ENCODE measurements at places on chromosomes 7 and 10.

DNA sequence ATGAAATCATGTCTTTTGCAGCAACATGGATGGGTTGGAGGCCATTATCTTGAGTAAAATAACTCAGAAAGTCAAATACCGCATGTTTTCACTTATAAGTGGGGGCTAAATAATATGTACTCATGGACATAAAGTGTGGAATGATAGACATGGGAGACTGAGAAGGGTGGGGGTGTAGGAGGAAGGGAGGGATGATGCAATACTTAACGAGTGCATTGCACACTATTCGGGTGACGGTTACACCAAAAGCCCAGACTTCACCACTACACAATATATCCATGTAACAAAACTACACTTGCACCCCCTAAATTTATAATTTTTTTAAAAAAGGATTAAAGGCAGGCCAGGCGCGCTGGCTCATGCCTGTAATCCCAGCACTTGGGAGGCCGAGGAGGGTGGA lies 13.6 kb downstream of the LGI1 start:
- DNase-seq, result no peak

GRCh38 chr10:108230478-108231170 lies 1066.1 kb upstream of the SORCS1 start:
- peak; percentile 22 for DNase-seq

- no peak for DNase-seq
Observed at GRCh38 chr7:88951826-88952225, 156.3 kb upstream of the TEX47 start.

- no peak for DNase-seq
Observed at GRCh38 chr7:71470830-71471229, 338.9 kb downstream of the GALNT17 start.

- no peak for DNase-seq
Observed at GRCh38 chr7:38307640-38308039, 34.2 kb upstream of the TARP start.

DNA sequence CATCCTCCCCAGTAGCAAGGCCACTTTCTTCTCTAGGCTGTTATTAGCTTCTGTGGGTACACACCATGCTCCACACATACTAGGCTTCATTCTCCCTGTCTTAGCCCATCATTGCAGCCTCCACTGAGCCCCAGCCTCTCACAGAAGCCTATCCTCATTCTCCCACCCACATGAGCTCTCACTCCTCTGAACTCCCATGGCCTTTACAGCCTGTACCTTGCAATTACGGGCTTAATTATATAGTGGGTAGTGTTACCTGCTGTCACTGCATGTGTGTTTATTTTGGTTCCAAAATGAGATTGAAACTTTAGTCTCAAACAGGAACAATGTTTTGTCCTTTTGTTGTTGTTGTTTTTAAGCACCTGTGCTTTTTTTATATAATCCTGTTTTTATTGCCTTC lies 460.0 kb downstream of the KCNMA1 start:
- no peak for DNase-seq

- no peak for DNase-seq
Observed at GRCh38 chr10:75723319-75723980, 292.0 kb downstream of the LRMDA start.

DNA sequence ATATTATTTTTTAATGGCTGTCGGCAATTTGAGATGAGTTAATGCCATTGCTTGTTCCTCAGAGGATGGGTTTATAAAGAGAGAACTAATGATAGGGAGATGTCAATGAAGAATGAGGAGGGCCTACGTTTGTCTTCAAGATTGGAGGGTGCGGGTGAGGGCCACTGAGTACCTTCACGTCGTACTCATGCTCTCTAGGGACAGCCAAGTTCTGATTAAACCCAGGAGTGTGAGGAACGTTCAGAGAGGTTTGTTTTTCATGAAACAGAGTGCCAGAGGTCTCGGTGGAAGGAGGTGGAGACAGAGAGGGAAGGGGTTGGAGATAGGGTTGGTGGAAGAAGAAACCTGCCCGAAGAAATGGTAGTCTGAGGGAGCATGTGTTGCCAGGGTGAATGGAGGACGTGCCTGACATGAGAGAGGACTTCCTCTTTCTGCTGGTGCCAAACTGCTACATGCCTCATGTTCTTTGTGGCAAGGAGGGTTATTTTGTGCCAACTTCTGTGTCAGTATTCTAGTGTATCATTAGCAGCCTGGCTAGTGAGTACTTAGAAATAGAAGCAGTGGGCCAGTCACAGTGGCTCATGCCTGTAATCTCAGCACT lies 8.9 kb downstream of the DHTKD1 start:
- no peak for DNase-seq

DNA sequence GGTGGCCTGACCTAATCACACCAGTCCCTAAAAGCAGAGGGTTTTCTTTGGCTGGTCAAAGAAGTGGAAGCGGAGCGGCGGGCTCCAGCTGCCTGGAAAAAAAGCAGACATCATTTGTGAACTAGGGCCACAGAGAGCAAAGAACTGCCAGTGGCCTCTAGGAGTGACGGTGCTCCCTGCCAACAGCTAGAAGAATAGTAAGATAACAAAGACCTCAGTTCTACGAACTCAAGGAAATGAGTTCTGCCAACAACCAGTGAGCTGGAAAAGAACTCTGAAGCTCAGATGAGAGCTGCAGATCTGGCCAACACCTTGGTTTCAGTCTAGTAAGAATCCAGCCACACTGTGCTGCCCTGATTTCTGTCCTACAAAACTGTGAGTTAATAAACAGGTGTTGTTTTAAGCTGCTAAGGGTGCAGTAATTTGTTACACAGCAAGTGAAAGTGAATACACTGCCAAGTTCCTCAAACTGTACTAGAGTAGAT lies 178.0 kb downstream of the SRPK2 start:
- DNase-seq, result no peak

- no peak for DNase-seq
Observed at GRCh38 chr7:106858618-106859532, 6.2 kb upstream of the PIK3CG start.

DNA sequence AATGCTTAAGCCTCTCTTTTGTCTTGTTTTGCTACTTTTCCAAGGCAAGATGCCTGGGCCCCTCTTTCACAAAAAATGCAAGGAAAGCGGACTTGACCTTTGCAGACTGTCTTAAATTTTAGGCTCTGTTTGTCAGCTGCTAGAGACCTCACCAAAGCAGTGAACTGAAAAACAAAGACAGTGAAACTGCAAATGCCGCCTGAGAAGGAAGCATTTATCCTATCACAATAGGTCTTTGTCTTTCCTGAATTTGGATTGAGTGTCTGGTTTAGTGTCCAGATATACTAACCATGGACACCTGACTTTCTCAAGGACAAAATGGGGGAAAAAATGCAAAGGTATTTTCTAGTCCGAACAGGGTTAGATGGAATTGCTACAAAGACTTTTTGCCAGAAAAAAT lies 256.9 kb downstream of the INHBA start:
- no peak for DNase-seq

DNA sequence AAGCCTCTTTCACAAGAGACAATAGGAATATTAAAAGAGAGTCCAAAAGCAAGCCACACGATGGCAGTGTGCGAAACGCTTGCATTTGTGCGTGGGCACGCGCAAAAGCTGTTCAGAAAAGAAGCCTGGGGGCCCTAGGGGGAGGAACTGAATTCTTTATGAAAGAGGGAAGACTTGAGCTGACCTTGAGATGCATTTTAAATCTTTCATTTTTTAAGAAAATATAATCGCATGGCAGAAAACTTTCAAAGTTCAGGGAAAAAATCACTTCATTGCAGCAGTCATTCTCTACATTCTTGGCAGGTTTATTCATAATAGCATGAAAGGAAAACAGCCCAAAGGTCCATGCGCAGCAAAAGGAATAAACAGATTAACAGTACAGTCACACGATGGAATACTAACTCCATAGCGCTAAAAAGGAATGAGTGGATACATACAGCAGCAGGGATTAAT lies 206.5 kb upstream of the PRKCQ start:
- peak; percentile 54 for DNase-seq

DNA sequence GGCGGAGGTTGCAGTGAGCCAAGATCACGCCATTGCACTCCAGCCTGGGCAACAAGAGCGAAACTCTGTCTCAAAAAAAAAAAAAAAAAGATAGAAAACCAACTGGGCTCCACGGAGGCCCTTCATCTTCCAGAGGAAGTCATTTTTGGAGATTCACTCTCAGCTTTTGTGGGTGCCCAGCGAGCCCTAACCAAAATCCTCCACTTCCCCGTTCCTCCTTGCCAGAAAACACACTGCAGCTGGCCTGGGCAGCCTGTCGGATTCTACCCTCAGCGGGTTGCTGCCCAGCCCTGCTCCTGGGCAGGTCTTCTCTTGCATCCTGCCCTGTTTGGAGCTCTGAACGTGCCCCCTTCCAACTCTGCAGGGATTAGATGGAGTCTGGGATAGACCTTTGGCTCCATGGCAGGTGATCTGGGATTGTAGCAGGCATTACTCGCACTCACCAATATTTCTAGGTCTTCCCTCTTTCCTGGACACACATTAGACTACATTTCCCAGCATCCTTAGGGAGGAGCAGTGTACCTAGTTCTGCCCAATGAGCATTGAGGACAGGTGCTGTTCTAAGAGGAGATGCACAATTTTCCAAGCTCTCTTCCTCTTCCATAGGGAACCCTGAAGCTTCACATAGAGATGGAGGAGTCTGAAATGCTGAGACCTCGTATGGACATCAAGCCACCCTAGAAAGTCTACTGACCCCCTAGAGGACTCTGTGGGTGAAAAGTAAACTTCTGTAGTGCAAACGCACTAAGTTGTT lies 4.6 kb downstream of the GRID2IP start:
- no peak for DNase-seq

DNA sequence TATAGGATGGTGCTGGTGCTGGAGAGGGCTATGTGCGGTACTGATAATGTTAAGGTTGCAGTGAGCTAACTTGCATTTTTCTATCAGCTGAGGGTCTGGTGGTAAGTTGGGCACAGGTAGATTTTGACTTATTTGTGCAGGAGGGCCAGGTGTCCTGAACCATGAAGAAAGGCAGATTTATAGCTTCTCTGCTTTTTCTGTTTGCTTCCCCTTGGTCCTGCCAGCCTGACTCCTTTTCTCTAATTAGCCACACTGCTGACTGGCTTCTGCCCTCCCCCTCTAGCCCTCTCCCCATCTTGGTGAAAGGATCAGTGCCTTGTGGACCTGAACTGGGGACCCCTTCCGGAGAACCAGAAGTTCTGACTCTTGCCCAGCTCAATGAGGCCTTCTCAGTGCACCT lies 40.8 kb upstream of the STEAP4 start:
- DNase-seq, result no peak

DNA sequence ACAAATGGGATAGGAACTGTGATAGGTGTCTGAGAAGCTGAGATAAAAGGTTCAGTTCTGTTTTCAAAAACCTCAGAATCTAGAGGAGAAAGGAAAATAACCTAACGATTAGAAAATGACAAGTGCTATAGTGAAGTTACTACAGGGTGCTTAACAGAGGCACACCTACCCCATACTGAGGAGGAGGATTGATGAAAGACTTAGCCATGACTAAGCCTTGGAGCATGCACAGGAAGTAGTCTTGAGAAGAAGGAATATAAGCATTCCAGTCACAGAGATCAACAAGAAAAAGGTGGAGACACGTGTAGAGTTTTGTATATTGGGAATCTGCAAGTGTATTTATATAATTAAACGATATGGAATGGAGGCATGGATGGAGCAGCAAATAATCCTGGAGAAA lies 1225.5 kb upstream of the CELF2 start:
- peak; percentile 11 for DNase-seq

DNA sequence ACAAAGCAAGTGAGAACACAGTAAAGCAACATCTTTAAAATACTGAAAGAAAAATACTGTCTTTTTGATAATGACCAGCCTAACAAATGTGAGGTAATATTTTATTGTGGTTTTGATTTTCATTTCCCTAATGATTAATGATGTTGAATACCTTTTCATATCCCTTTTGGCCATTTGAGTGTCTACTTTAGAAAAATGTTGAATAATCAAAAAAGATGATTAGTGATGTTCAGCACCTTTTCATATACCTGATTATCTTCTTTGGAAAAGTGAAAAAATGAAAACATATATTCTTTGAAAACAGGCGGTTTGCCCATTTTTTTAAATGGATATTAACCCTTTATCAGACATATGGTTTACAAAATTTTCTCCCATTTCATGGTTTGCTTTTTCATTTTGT lies 32.2 kb upstream of the EPHB6 start:
- DNase-seq, result no peak

GRCh38 chr7:73761854-73762658 lies 8.0 kb downstream of the CLDN3 start:
- no peak for DNase-seq

Measured in AG10803 (cell line).